ENCODE measurements at places on chromosomes 16 and 17. TPM values are rescaled to one million over a fixed set of nuclear protein-coding genes. Genes with fewer than 3 reads are reported as not detected.

GRCh38 chr17:6713130-6713917 lies at the start of gene SLC13A5:
TSS of gene SLC13A5 (minus strand) at chr17:6713369. CDS start at chr17:6713333, 36 bp downstream.
- H3K27ac ChIP-seq = no peak within 1 kb of the TSS
- no peaks in the 10 kb centered on the region for H3K4me1 ChIP-seq
- DNase-seq = peak; percentile 97
- no peaks in the 10 kb centered on the region for H3K36me3 ChIP-seq
- peaks cover 24% of the 10 kb centered on the region for H3K27me3 ChIP-seq
- peak within 1 kb of the TSS; percentile 81 for H3K4me3 ChIP-seq

DNA sequence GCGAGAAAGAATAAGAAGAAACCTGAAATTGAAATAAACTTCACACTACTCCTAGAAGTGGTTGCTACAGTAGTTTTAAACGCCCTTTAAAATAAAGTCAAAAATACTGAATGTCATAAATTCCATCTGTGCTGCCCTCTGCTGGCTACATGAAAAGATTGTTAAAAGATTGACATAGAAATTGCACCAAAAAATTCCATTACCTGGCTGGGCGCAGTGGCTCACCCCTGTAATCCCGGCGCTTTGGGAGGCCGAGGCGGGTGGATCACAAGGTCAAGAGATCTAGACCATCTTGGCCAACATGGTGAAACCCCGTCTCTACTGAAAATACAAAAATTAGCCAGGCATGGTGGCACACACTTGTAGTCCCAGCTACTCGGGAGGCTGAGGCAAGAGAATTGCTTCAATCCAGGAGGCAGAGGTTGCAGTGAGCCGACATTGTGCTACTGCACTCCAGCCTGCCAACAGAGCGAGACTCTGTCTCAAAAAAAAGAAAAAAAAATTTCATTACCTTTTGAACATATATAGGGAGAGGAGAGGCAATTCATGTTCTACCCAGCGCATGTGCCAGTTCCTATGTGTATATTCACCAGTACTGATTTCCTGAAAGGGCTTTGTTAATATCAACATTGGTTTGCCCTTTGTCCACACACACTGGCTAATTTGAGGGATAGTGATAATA lies 36.5 kb downstream of the CYTH1 start:
- no peak overlapping the region for H3K27ac ChIP-seq
- H3K36me3 ChIP-seq = no peaks in the 10 kb centered on the region
- DNase-seq = peak; percentile 71
- H3K27me3 ChIP-seq = no peaks in the 10 kb centered on the region
- H3K4me1 ChIP-seq = no peaks in the 10 kb centered on the region
- no peak overlapping the region for H3K4me3 ChIP-seq

GRCh38 chr17:76947771-76948170 lies 79.6 kb downstream of the MGAT5B start:
- DNase-seq = no peak
- H3K4me1 ChIP-seq = no peaks in the 10 kb centered on the region
- H3K36me3 ChIP-seq = no peaks in the 10 kb centered on the region
- H3K27ac ChIP-seq = no peak overlapping the region
- H3K27me3 ChIP-seq = no peaks in the 10 kb centered on the region
- H3K4me3 ChIP-seq = no peak overlapping the region

- no peaks in the 10 kb centered on the region for H3K36me3 ChIP-seq
- H3K27ac ChIP-seq = no peak overlapping the region
- H3K27me3 ChIP-seq = no peaks in the 10 kb centered on the region
- peak; percentile 87 for DNase-seq
- H3K4me3 ChIP-seq = peak overlapping the region; percentile 88
These were observed 24.9 kb upstream of the RFFL start for GRCh38 chr17:35088356-35088880.

WFDC1 gene
- 0.15 TPM for total RNA-seq

UMOD gene
- total RNA-seq = not detected

Data from endodermal cell (in vitro differentiated cells).